ENCODE measurements at places on chromosomes 2 and 18.

- no peak for DNase-seq
Measured at GRCh38 chr2:82959727-82960126, 1499.4 kb downstream of the SUCLG1 start.

GRCh38 chr2:26298638-26299393 lies 47.1 kb upstream of the SELENOI start:
- DNase-seq = peak; percentile 59

DNA sequence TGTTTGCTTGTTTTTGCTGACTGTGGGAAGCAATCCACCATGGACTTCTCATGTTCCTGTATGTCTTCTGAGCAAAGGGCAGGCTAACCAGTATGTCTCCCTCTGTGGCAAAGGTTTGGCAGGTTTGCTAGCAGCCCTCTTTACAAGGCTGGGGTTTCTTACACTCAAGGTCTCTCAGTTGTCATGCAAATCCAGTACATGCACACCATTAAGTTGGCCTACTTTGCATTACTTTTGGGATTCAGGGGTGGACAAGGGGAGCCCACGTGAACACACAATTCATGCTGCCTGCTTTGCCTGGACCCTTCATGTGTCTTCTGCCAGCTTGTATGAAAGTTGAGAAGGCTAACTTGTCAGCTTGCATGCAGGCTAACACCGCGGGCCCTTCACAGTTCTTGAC lies 134.9 kb downstream of the LRRTM4 start:
- DNase-seq = no peak

DNA sequence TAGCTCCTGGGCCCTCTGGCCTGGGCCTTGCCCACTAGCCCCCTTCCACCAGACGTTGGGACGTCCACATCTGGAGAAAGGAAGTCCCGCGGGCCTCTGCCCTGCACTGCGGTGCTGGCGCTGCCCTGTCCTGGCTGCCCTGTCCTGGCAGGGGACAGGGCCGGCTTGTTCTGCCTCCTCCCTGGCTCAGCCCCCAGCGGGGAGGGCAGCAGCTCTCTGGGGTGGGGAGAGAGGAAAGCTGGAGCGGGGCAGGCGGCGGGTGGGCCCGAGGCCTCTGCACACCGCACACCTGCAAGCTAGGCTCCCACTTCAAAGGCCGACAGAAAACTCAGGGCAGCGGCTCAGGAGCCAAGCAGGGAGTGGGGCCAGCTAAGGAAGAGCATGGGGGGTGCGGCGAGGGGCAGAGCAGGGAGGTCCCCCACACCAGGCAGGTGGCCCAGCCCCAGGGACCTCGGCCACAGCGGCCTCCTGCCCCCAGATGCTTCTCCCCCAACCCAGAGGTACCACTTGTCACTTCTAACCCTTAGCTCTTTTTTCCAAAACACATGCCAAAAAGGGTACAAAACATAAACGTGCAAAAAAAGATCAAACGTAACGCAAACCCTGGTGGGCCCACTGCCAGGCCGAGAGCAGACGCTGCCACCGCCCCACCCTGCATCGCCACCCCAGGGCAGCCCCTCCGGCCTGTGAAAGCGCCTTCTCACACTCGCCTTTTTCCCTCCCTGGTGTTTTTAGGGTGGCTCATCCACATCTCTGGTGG lies 13.5 kb downstream of the SNED1 start:
- DNase-seq = no peak

DNA sequence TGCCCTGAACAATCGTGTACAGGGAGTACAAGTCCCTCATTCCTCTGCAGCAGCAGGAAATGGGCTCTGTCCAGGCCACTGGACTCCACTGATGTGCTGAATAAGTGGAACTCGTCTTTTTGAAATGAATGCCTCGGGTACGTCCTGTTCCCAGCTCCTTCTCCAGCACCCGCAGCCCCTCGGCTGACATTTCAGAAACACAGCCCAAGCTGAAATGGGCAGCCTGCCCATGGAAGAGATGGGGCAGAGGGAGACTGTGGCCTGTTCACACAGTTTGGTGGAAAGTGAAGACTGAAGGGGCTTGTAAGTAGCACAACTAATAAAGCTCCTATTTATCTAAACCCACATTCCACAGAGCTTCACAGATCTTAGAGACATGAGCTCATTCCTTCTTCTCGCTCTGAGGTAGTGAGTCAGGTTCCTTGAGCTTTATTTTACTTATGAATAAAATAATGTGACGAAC lies 498.6 kb downstream of the TXNL1 start:
- no peak for DNase-seq

- peak; percentile 42 for DNase-seq
Measured at GRCh38 chr2:11344342-11344955, at the start of gene ROCK2. Gene ROCK2, minus strand, starts transcription at chr2:11344636. Its CDS starts 500 bp downstream, at chr2:11344136.
